ENCODE measurements at places on chromosomes 4 and X. TPM values are rescaled to one million over a fixed set of nuclear protein-coding genes. Genes with fewer than 3 reads are reported as not detected.

CD40LG gene
- total RNA-seq = 7.6 TPM

DCAF12L2 gene
- total RNA-seq = not detected

CT45A10 gene
- total RNA-seq = not detected

RTL3 gene
- total RNA-seq = not detected

TLR7 gene
- not detected for total RNA-seq

All from activated CD8-positive, alpha-beta memory T cell treated with anti-CD3 and anti-CD28 coated beads for 36 hours (primary cell).